Right atrium auricular region (tissue), 2 donors: ENCODE measurements at places on chromosomes 7 and 10. TPM values are rescaled to one million over a fixed set of nuclear protein-coding genes. Genes with fewer than 3 reads are reported as not detected.
A peak's percentile ranks its signal among the peaks of the same experiment; 100 is the strongest.

GRCh38 chr7:139297795-139298194 is 43.3 kb upstream of the FMC1 start:
- peaks cover 40% of the 10 kb centered on the region for H3K36me3 ChIP-seq
- H3K27ac ChIP-seq = no peak overlapping the region
- no peaks in the 10 kb centered on the region for H3K4me1 ChIP-seq
- no peak for DNase-seq
- H3K27me3 ChIP-seq = no peaks in the 10 kb centered on the region

Gene C10orf105
- 1.3 TPM for total RNA-seq

Gene CYP3A5
- 1.2 TPM for total RNA-seq

Gene TMEM120A
- total RNA-seq = 35.3 TPM

Gene CDHR3
- total RNA-seq = 0.79 TPM

GRCh38 chr7:66921396-66921917 is 432 bp downstream of the TMEM248 start:
- no peaks in the 10 kb centered on the region for H3K36me3 ChIP-seq
- peak overlapping the region; percentile 97 for H3K4me3 ChIP-seq
- H3K4me1 ChIP-seq = peaks cover 34% of the 10 kb centered on the region
- no peak for DNase-seq
- H3K27me3 ChIP-seq = no peaks in the 10 kb centered on the region

Gene NUTM2E
- not detected for total RNA-seq

Gene STEAP4
- 44.2 TPM for total RNA-seq

DNA sequence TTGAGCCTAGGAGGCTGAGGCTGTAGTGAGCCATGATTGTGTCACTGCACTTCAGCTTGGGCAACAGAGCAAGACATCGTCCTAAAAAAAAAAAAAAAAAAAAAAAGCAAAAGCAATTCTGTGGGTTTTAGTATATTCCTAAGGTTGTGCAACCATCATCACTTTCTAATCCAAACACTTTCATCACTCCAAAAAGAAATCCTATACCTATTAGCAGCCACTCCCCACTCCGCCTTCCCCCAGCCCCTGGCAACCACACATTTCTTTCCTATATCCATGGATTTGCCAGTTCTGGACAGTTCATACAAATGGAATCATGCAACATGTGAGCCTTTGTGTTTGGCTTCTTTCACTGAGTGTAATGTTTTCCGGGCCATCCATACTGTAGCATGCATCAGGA is 20.4 kb downstream of the ZAN start:
- no peak overlapping the region for H3K4me3 ChIP-seq
- H3K27ac ChIP-seq = no peak overlapping the region
- no peaks in the 10 kb centered on the region for H3K27me3 ChIP-seq
- H3K4me1 ChIP-seq = no peaks in the 10 kb centered on the region
- H3K36me3 ChIP-seq = no peaks in the 10 kb centered on the region
